ENCODE measurements at places on chromosomes 5 and 9. TPM values are rescaled to one million over a fixed set of nuclear protein-coding genes. Genes with fewer than 3 reads are reported as not detected.

Gene SLC34A1
- not detected for total RNA-seq

Gene PTCH1
- 29.9 TPM for total RNA-seq

DNA sequence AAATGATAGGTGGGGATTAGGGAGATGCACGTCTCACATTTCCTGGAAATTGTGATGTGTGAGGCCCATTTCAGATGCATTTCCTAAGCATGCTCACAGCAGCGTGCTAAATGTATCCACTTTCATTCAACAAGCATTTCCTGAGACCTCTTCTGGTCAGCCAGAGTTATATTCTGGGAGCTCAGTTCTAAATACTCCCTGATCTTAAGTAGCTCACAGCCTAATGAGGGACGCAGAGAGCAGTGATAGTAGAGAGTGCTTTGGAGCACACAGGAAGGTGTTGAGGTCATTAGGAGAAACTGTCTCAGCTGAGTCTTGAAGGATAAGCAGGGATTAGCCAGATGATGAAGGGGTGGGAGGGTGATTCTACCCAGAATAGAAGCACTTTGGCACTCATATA lies 46.2 kb upstream of the FSD1L start:
- no peak for DNase-seq

Gene HAUS6
- 13.8 TPM for total RNA-seq

DNA sequence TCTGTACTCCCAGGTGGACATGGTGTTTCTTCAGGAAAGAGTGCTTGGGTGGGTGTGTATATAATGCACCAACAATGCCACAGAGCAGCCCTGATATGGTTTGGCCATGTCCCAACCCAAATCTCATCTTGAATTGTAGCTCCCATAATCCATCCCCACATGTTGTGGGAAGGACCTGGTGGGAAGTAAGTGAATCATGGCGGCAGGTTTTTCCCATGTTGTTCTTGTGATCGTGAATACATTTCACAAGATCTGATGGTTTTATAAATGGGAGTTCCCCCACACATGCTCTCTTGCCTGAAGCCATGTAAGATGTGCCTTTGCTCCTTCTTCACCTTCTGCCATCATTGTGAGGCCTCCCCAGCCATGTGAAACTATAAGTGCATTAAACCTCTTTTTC lies 158.5 kb downstream of the NR3C1 start:
- no peak for DNase-seq

DNA sequence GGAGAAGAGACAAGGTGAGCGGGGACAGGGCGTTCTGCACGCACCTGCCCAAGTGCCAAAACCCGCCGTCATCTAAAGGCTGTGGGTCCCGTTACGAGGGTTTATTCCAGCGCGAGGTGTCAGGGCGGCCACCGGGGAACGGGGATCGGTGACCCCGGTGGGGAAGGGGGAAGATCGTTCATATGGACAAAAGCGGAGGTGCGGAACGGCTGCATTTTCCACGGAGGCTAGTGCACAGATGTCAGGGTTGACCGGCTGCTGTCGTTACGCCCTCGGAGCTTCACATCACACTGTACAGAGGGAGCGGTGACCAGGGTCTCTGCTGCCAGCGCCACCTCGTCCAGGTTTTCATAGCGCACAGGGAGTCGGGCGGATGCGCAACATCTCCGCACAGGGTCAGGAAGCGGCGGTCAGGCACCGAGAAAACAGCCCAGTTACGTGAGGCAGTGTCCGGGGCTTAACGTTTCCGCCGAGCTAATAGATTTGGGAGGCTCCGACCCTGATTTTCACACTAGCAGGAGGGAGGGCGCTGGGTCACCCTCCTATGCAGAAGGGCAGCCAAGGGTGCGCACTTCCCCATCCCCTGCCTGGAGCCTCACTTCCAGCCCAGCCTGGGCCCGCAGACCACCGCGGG lies 13.5 kb downstream of the BTNL9 start:
- no peak for DNase-seq

Gene TPD52L3
- not detected for total RNA-seq

- peak; percentile 24 for DNase-seq
Measured at GRCh38 chr9:18111146-18111545, 362.8 kb upstream of the ADAMTSL1 start.

GRCh38 chr9:88738709-88739108 lies 203.7 kb downstream of the NXNL2 start:
- no peak for DNase-seq

DNA sequence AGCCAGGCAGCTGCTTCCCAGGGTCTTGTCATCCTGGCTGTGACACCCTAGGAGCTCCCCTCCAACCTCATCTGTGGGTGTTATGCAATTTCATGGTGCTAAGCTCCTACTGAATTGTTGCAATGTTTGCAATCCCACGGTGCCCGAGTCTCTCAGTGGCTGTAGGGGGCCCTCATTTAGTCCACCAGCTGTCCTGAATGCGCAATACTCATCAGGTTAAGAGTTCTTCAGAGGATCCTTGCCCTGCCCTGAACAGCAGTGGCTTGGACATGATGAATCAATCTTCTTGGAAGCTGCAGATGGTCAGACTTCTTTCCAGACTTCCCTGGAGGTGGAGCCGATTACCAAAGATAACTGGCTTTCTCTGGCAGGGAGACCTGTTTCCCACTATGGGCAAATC lies 584.1 kb downstream of the CCDC171 start:
- no peak for DNase-seq

- no peak for DNase-seq
Measured at GRCh38 chr9:36788534-36788933, 215.8 kb downstream of the MELK start.

DNA sequence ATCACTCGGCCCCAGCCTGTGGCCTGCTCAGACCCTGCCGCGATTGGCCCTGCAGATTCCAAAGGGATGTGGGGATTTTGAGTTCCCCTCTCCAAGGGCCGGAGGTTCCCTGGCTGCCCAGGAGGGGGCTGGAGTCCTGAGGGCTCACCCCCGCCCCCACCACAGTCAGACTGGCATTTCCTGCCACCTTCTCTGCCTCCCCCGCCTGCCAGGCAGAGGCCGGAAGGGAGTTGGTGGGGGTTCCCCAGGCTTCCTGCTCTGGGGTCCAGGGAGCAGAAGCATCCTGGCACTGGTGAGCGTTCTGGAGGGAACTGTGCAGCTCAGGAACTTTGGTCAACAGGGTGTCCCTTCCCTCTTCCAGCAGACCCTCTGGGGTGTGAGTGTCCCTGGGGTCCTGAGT lies 70.6 kb downstream of the RXRA start:
- no peak for DNase-seq

Data from left lung (tissue), 14 donors.